ENCODE measurements at places on chromosomes 6 and 20.
A peak's percentile ranks its signal among the peaks of the same experiment; 100 is the strongest.

GRCh38 chr6:158284876-158285655 is 27.2 kb upstream of the TULP4 start:
- DNase-seq, result peak; percentile 36

- DNase-seq, result no peak
Measured at GRCh38 chr6:52495922-52496321, 75.8 kb downstream of the EFHC1 start.

DNA sequence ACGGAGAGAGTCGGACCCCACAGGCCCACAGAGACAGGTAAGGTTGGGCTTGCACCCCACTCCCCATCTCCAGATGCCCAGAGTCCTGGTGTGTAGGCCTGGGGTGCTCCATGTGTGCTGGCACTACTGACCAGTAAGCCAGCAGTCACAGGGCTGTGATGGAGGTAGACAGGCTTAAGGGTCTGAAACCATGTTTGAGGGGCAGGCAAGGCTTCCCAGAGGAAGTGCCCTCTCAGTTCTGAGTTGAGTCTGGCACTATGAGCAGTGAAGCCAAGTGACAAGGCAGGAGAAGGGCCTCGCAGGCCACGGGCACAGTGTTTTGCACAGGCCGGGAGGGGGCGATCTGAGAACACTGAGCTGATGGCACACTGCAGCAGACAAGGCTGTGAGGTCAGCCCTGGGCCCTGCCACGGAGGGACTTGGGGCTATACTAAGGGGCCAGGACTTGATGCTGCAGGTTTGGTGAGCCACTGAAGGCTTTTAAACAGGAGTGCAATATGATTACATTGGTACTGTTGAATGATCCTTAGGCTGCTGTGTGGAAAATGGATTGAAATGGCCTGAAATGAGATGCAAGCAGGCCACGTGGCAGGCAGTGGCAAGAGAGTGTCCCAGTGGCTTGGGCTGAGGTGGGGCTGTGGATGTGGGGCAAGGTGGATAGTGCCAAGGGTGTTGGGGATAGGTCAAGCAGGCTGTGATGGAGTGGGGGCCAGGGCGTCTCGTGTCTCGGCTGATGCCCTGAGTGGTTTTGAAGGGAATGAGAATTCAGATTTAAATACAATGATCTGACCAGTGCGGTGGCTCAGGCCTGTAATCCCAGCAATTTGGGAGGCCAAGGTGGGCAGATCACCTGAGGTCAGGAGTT is 20.3 kb downstream of the TTBK1 start:
- DNase-seq, result peak; percentile 64

- DNase-seq, result no peak
Measured at GRCh38 chr20:19768325-19768842, 10.3 kb downstream of the RIN2 start.

GRCh38 chr6:156645097-156645496 is 132.1 kb upstream of the ARID1B start:
- DNase-seq, result peak; percentile 13

DNA sequence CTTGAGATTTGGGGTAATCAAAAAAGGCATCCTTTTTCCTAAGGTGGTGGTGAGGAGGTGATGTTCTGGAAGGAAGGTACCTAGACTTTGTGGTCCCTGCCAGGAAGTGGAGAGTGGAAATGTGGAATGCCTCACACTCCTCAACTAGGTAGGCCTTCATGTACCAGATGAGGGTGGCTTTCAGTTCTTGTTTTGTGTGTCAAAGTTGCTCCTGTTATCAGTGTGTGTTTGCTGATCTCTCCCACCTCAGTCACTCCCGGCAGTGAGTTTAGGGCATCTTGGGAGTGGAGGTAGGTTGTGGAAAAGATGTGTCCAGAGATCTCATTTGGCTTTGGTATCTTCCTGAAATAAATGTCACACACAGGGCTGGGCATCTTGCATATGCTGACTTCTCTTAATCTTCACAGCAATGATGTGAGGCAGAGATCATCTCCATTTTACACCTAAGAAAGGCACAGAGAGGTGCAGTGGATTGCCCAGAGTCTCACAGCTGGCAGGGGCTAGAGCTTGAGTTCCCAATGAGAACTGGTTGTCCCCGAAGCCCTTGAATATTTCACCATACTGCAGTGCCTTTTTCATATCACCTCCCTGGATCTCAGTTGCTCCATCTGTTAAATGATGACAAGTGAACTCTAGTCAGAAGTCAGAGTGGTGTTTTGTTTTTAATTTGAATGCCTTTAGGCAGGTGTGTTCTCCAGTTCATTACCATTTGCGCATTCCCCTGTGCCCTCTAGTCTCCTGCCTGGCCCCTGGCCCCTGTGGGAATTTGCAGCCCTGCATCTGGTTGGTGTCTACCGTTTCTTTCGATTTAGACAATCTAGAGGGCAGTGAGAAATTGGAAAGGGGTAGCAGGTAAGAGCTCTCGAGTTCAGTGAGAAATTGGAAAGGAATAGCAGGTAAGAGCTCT is 2.9 kb downstream of the PKIG start:
- no peak for DNase-seq

DNA sequence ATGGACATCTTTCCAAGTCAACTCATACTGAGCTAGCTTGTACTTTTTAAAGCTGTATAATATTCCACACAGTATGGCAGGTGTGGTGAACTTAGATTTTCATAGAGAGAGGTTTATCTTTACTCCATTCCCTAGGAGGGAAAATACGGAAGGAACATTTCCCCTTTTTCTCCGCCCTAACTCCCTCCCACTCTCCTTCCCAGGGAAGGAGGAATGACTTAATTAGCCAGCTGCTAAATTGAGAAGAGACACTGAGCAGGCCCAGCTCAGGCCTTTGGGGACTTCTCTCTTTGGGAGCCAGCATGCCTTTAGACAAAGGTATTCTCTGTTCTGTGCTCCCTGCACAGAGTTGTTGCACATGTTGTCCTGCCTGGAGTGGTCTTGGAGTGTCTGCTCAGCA is 46.1 kb downstream of the MBOAT1 start:
- DNase-seq, result no peak

DNA sequence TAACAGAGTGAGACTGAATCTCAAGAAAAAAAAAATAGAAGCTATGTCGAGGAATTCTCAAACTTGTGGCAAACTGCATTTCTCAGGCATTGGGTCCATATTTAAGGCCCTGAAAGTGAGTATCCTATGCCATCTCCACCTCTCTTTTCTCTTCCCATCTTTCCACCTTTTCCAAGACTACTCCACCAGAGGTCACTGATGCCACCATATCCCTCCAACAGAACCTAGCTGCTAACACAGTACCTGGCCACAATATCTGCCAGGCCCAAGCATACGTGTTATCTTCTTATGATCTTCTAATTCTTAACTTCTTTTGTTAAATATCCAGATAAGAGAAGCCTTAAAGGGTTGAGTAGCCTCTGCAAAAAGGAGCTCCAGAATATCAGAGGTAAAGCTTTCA is 8.2 kb upstream of the ADGRF4 start:
- DNase-seq, result no peak

GRCh38 chr20:4227085-4227821 is 211.9 kb upstream of the RNF24 start:
- peak; percentile 75 for DNase-seq

- no peak for DNase-seq
Measured at GRCh38 chr20:420166-420620, 12.1 kb downstream of the RBCK1 start.

DNA sequence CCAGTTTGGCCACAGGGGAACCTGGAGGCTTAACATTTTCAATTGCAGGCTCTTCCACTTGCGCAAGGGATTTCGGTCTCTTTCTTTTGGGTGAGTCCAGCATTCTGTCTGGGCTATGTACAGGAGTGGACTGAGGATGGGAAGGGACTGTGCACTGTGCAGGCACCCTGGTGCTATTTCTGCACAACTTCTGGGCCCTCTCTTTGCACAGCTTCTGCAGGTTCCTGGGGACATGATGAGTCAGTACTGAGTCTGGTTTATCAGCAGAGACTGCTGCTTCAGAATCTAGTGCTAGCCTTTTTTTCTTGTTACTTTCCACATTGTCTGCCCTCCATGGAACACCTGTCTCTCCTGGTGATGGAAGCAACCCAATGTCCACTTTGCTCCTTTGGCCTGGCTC is 78.5 kb upstream of the ASF1A start:
- no peak for DNase-seq

- DNase-seq, result no peak
Measured at GRCh38 chr6:117007659-117008058, 130.6 kb downstream of the RFX6 start.

GRCh38 chr20:63942969-63943807 is 13.0 kb downstream of the UCKL1 start:
- no peak for DNase-seq

DNA sequence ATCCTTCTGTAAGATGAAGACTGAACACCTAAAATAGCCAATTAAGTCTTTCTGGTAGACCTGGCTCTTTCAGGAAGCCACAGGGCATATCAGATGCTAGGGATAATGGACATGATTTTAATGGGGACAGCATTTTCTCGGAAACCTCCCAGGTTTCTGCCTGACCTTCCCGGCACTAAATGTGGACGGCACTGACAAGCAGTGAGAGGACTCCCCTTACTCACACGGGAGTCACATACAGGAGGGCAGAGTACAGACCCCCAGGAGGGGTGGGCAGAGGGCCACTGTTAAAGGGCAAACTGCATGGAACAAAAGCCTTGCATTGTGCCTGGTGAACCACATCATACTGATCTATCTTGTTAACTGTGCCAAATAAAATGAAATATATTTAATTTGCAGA is 19.9 kb downstream of the PSMG4 start:
- DNase-seq, result no peak

GRCh38 chr20:49464556-49464955 is 17.9 kb downstream of the KCNB1 start:
- no peak for DNase-seq

DNA sequence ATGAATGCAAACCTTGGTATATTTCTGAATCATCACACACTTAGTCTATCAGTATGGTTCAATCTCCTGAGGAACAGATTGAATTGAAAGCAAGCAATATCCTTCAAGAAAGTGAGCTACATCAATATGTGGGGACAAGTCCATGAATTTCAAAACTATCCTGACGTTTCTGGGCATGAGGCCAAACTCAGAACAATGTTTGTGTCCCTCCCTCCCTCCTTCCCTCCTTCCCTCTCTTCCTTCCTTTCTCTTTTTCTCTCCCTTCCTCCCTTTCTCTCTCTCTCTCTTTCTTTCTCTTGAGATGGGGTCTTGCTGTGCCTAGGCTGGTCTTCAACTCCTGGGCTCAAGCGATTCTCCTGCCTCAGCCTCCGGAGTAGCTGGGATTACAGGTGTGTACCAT is 27.9 kb upstream of the SYNCRIP start:
- DNase-seq, result peak; percentile 37

DNA sequence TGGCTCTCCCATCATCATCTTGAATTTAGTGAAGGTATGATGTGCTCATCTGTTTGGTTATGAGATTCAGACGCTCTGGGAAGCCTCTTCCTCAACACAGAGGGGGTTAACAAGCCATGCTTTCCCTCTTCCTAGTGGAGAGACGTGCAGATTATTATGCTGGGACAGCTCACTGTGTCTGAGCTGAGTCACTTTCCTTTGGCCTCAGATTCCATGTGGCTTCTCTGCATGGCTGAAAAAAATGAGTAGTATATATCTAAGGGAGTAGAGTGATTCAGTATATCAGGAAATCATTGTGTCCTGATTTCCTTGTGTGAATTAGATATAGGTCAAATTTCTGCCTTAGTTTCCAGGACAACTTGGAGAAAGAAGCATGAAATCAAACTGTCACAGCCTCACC is 52.6 kb downstream of the FIG4 start:
- DNase-seq, result peak; percentile 89
